ENCODE measurements at places on chromosomes 3 and 15. TPM values are rescaled to one million over a fixed set of nuclear protein-coding genes. Genes with fewer than 3 reads are reported as not detected.

Gene ALDH1A2
- 0.86 TPM for total RNA-seq

Gene PSTPIP1
- total RNA-seq = 241 TPM

Gene CHL1
- total RNA-seq = not detected

Gene ALAS1
- 50.1 TPM for total RNA-seq

Gene HESX1
- total RNA-seq = not detected

Gene CHRM5
- total RNA-seq = not detected

- no peak for DNase-seq
Measured at GRCh38 chr3:121411523-121411922, 134.3 kb downstream of the POLQ start.

GRCh38 chr3:152087153-152087552 is 181.6 kb upstream of the MBNL1 start:
- DNase-seq = no peak

DNA sequence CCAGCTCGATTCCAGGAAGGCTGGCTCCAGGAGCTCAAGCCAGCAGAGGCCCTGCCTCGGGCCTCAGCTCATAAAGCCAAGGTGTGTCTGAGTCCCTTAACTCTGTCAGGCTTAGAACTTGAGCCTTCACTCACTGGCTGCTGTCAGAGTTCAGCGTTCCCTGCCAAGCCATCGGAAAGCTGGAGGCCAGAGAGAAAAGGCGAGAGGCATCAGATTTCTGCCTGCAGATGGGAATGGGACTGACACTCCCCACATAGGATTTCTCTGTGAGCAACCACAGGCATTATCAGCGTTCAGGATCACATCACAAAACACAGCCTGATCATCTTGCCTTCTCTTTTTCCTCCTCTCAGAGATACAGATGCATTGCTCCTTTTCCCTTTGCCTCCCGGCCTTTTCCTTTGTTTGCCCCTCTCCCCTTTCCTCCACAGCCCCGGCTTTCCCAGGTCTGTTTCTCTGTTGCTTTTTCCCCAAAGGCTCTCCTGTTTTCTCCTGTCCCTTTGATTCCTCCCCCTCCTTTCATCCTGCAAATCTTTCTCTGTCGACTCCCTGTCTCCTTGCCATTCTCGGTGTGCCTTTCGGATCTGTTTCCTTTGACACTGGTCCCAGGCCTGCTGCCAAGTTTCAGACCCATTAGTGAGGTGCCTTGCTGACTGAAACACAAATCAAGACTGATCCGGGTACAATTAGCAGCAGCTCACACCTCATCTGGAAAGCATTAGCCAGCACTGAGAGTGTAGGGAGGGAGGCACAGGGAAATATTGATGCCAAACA is 44.5 kb upstream of the BOC start:
- no peak for DNase-seq

GRCh38 chr15:72368899-72369298 is 6.9 kb downstream of the HEXA start:
- DNase-seq = no peak

DNA sequence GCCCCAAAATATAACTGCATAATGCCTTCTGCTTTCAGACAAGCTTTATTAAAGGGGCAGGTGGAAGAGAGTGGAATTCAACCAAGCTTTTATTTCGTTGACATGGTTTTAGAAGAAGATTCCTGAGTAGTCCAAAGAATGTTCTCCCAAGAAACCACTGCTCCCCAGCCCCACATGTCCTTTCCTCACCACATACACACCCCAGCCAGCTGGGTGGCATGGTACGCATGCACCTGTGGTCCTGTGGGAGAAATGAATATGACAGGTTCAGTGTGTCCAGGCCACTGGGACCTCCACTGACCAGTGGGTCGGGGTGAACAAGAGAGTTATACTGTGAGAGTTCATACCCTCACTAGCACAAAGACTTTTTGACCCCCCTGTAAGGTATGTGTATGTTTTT is 30.2 kb downstream of the ARID3B start:
- DNase-seq = no peak

DNA sequence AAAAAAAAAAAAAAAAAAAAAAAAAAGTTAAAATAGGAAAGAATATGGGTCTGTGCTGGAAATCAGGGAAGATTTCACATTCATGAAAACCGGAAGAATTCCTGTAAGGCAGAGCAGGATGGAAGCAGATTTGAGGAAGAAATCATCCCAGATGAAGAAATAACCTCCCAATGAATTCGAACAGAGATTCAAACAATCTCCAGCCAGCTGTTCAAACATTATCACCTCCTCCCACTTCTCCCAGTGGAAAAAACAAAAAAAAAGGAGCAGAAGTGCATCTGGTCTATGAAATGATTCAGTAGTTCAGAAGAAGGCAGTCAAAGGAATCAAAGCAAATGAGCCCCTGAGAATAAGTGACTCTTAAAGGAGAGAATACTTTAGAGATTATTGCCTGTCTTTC is 33.1 kb downstream of the CP start:
- no peak for DNase-seq

- DNase-seq = no peak
Measured at GRCh38 chr3:45715945-45716344, 26.7 kb downstream of the SACM1L start.
